Activated CD4-positive, alpha-beta T cell treated with anti-CD3 and anti-CD28 coated beads for 4 hours (primary cell): ENCODE measurements at places on chromosomes 6 and 20.
A peak's percentile ranks its signal among the peaks of the same experiment; 100 is the strongest.

DNA sequence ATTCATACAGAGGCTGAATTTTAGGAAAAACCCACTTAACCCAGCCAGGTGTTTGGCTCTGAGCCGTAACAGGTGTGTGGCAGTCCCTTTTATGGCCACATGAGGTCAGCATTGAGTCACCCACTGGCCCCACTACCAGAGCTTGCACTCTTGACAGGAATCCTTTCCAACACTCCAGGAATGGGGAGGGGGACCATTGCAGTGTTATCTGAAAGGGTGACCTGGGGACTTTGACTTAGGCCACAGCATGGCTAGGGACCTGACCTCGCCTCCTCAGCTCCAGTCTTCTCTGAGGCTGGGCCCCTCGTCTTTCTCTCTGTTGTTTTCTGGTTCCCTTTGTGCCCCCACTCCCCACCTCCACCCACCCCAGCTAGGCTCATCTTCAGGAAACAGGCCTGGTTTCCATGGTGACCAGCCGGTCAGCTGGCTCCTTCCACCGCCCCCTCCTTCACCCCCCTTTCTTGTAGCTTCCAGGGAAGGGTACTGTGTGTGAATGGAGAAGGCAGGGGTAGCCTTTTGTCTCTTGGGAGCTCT is 2.1 kb upstream of the TMEM151B start:
- peak; percentile 51 for DNase-seq

DNA sequence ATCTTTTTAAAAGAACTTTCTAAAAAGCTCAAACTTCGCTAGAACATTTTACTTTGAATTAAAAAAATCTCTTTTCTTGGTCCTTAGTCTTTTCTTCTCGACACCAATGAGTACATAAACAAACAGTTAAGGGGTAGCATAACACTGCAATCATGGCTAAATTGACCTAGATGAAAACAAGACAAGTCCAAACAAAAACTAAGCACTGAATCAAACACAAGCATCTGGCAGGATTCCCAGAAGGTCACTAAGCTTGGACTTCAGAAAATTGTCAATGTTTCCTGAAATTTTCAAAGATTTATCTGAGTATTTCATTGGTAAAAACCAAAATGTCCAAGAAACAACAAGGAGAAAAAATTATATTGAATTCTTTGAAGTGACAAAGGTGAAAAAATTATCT is 5.0 kb downstream of the COL21A1 start:
- DNase-seq = no peak

DNA sequence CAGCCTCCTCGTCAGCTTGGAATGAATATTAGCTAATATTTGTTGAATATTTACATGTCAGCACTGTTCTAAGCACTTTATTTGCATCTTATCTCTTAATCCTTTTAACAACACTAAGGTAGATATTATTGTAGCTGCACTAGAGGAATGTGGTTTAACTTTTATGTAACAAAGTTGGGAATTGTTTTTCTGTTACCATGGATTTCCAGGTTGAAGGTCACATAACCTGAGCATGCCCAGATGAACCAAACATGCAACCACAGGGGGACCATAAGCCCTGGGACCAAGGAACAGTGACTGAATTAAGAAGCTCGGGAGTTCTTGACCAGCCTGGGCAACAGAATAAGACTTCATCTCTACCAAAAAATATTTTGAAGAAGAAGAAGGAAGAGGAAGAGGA is 29.1 kb upstream of the YWHAB start:
- DNase-seq = no peak

DNA sequence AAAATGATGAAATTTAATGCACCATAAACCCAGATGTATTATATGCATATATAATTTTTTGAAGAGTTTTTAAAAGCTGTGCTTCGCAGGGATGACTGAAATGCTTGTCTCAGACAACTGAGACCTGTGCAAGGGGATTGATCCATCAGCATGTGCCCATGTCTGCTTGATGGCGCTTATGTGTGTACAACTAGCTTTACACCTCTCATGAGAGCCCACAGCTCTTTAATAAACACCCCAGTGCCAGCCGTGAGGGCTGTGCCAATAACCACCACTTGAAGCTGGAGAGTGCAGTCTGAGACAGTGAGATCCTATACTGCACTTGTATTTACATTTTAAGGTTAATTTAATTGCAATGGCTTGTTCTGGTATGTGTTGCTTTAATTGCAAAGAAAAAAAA is 225.5 kb downstream of the BCKDHB start:
- no peak for DNase-seq

DNA sequence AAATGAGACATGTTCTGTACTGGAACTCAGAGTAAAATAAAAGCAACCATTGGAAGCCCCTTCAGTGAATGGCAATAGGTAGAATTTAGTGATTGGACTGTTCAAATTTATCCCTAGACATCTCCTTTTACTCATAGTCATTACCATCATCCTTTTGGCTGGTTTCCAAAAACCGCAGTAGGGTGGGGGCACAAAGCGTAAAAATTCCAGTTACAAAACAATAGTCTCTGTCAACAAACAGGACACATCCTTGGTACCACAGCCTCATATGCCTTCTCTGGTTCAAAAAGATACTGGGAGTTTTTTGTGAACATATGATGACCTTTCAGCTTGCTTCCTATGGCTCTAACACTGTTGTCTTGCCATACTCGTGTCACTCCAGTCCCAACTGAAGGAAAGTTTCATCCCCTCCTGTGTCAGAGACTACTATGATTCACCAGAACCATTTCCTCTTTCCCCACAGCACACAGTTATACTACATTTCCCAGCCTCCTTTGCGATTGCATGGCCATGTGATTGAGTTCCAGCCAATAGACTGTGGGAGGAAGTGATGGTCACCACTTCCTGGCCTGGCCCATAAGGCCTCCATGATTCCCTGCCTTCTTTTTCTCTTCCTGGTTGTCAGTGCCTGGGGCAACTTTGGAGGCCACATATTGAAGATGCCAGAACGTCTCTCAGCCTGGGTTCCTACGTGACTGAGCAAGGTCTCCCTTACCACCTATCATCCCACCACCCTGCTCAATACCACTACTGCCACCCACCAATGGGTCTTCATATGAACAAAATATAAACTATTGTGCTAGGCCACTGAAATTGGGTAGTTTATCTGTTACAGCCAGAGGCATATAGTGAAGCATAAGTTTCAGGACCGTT is 162.4 kb downstream of the ID4 start:
- no peak for DNase-seq

DNA sequence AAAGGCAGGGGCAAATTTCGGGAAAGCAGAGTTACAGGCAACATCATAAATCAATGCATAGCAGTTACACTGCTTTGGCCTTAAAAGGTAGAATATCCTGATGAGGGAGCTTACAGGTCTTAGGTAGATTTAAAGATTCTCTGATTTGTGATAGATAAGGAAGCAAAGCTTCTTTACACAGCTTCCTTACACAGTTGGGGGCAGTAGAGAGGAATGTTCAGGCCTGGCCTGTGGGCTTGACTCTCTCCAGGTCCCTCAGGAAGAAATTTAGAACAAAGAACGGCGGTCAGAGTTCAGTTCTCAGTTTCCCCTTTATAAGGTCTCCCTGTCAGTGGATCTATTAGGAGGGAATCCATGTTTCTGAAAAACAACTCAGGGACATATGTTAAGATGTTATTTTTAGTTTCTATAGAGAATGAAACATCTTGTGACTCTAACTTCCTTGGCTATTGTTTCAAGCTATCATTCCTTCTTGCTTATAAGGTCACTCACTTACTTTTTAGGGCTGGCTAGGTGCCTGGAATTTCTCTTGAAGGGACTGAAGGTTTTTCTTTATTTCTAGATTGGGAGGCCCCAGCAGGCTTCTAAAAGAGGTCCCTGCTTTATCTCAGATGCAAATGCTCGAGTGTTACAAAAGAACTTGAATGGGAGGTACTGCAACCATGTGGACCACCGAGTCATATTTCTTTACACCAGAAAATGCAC is 11.8 kb downstream of the HLA-B start:
- DNase-seq = no peak

DNA sequence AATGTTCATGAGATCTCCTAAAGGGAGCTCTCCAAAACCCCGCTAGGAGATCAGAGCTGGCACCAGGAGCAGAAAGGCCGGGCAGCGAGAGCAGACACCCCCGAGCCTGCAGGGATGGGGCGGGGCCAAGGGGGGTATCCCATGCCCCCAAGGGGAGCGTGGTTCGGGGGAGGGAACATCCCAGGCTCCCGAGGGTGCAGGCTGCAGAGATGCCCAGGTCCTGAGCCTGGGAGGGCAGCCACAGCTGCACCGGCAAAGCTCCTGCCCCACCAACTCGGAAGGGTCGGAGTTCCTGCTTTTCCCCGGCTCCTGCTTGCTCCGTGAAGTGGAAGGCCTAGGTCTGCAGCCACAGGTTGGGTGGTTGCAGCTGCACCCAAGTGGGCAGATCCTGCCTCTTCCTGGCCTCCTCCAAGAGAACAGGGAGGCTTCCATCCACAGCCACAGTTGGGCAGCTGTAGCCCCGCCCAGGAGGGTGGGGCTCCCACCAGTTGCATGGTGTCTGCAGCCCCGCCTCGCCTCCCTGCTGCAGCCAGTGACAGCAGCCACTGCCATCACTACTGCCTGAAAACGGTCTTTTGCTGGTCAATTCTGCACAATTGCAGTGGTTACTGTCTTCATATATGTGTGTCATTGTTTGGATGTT is 13.4 kb upstream of the GMNN start:
- no peak for DNase-seq

DNA sequence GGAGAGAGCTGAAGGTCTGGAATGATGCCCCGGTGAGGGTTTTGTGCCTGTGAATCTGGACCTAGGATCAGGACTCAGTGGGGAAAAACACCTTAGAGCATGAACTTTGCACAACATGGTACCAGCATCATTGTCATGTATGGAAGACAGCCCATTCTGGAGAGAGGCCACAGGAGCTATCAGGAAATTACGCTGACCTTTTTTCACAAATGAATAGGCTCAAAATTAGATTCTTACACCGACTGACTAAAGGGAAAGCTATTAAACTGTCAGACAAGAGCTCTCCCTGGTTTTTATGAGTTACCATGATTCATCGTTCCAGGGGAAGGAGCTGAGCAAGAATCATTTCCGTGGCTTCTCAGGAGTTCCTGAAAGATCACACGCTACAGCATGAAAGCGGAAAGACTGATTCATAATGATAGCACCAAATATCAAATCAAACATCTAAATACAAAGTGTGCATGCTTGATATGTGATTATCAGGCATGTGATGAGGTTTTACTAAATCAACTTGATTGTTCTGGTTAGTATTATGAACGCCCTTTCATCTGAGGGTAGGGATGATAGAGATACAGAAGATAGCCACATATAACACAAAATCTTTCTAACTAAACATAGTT is 224.9 kb upstream of the SMLR1 start:
- peak; percentile 19 for DNase-seq

GRCh38 chr6:16200321-16200883 is 38.0 kb upstream of the GMPR start:
- DNase-seq = no peak

DNA sequence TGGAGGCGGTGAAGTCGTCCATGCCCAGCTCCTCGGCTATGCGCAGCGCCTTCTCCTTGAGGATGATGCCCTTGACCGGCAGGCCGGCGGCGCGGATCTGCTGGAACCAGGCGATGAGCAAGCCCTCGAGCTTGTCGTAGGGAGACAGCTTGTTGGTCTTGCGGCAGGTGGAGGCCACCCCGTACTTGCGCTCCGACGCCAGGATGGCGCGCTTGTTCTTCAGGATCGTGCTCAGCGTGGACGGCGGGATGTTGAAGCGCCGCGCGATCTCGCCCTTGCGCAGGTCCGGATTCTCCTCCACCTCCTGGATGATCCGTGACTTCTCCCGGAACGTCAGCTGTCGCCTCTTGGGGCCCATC is 435 bp downstream of the CENPB start:
- no peak for DNase-seq

DNA sequence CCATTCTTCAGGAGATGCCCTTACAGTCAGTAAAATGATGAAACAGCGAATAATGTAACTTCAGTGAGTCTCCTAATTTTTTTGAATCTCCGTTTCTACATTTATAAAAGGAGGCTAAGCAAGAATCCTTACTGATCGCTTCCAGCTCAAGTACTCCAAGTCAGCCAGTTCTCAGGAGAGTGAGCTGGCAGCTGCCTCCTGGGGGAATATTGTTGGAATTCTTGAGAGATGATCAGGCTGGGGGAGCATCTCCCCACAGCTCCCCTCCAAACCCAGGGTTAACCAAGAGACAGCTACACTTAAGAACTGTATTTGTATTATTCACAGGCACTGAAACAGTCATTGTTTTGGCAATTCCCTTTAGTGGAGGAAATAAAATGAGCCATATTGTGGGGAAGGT is 89.1 kb upstream of the PCSK2 start:
- DNase-seq = no peak

- DNase-seq = no peak
Observed at GRCh38 chr20:45836841-45837240, 3.2 kb downstream of the SNX21 start.

- DNase-seq = no peak
Observed at GRCh38 chr6:148235446-148235845, 107.2 kb upstream of the SASH1 start.

DNA sequence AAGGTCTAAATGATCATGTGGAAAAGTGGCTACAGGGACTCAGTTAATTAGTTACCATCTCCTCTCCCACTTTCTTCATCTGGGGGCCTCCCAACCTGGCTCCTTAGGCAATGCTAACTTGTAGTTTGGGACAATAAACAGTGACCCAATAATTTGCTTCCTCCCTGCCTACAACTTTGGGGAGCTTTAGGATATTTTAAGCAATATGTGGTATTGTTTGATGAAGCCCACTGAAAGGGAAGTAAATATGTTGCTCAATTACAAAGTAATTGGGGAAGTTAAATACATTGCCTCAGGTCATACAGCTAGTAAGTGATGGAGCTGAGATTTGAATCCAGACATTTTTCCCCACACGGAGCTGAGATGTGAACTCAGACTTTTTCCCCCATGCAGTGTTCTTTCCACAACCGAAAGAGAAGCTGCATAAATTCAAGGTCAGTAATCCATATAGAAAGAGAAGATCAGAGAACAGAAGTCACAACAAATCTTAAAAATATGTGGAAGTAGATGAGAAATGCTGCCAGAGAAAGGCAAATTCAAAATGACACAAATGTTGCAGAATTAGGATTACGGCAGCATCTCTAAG is 26.6 kb downstream of the ZHX3 start:
- no peak for DNase-seq

DNA sequence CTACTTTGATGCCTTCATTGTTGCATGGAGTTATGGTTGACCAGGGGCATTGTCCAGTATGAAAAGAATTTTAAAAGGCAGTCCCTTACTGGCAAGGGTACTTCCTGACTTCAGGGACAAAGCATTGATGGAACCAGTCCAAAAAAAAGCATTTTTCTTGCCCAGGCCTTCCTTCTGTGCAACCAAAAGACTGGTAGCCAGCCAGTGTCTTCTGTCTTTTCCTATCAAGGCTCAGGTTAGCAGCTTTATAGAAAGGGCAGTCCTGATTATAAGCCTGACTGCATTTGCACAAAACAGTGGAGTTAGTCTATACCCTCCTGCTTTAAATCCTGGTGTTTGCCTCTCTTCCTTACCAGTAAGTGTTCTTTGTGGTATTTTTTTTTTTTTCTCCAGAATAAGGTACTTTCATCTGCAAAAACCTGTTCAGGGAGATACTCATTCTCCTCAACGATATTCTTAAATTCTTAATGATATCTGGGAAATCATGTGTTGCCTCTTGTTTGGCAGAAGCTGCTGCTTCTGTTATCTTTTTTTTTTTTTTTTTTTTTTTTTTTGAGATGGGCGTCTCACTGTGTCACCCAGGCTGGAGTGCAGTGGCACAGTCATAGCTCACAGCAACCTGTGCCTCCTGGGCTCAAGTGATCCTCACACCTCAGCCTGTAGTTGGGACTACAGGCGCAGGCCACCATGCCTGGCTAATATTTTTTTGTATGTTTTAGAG is 33.9 kb downstream of the SCAF8 start:
- DNase-seq = no peak

- no peak for DNase-seq
Observed at GRCh38 chr6:24957199-24957598, 21.4 kb upstream of the RIPOR2 start.
